Stimulated activated CD4-positive, alpha-beta T cell treated with anti-CD3 and anti-CD28 coated beads, TNF-alpha, amount 100 ng/mL, for 4 hours (primary cell): ENCODE measurements at places on chromosomes 12 and 14.
A peak's percentile ranks its signal among the peaks of the same experiment; 100 is the strongest.

DNA sequence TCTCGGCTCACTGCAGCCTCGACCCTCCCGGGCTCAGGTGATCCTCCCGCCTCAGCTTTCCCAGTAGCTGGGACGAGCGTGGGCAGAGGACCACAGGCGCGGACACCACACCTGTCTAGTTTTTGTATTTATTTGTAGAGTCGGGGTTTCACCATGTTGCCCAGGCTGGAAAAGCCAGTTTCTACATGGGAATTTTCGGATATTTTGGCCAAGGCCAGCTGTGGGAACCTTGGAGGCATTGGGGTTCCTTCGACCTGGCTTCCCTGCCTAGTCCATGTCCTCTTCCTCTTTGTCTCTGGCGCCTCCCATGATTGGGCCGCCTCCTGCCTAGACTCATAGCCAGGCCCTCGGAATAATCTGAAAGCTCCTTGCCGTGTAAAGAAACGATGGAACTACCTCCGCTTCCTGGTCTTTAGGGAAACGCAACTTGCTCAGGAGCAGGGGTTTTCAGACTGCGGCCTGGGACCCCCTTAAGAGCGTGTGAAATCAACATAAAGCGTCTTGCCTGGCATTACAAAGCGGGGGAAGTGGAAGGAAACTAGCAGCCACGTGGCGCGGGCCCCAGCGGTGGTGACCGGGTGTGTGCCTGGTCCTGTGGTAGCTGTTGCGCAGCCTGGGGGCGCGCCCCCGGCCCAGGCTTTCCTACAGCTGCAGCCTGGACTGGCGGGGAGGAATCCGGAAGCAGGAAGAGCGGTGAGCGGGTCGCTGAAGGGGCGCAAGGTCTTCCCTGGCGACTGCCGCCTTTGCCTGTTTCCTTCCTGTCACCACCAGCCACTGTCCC, 1.4 kb upstream of the HSP90AA1 start:
- peak; percentile 49 for DNase-seq

DNA sequence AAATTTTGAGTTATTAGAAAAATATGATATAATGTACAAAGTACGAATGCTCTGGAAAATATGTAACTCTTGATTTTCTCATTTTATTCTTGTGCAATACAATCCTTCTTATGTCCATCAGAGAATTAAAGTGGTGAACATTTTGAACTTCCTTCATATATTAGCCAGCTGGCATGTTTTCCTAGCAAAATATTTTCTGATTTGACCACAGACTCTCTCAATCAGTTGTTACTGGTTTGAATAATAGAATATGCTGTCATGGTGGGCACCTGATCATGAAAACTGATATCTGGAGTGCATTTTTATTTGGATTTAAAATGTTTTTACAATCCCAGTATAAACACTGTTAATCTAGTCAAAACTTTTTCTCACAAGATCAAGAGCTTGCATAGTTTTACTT, 24.2 kb downstream of the PARPBP start:
- no peak for DNase-seq

DNA sequence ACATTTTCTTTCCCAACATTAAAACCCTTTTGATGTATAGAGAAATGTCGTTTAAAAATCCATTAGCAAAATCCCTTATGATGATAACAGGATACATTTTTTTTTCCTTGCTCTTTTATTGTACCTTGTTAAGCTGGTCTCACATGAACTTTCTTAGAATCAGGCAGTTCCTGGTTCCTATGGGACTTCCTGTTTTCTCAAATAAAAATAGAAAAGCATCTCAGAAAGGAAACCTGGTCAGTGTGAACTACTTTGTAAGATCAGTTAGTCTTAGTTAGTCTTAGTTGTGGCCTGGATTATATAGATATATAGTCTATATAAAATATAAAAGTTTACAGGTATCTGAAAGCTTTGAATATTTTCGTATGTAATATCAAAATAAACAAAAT, 40.3 kb downstream of the LEMD3 start:
- no peak for DNase-seq

- no peak for DNase-seq
Measured at GRCh38 chr12:55132816-55133215, 6.6 kb downstream of the OR9K2 start.

GRCh38 chr12:45938566-45938965, 51.8 kb downstream of the SCAF11 start:
- no peak for DNase-seq

GRCh38 chr14:103561381-103562178, 877 bp downstream of the BAG5 start:
- DNase-seq: no peak

GRCh38 chr12:106290666-106291065, 11.9 kb upstream of the TCP11L2 start:
- no peak for DNase-seq

- no peak for DNase-seq
Measured at GRCh38 chr12:88580051-88580871, at the start of gene KITLG. KITLG (minus strand) TSS chr12:88580471; CDS start chr12:88580278, 193 bp downstream.

DNA sequence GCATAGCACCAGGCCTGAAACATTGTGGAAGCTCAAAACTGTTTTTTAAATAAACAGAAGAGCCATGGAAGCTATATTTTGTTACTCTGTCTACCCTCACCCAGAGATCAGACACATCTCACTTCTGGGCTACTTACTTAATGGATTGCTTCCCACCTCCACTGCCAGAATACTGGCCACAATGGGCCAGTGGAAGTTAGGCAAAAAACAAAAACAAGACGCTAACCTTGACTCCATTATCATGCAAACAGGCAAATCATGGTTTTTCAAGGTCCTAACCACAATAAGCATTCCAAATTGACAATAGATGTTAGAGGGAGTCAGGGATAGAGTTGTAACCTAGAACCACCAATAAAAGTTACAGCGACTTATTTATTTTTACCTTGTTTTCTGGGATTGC, 52.7 kb upstream of the PTCSC3 start:
- no peak for DNase-seq

DNA sequence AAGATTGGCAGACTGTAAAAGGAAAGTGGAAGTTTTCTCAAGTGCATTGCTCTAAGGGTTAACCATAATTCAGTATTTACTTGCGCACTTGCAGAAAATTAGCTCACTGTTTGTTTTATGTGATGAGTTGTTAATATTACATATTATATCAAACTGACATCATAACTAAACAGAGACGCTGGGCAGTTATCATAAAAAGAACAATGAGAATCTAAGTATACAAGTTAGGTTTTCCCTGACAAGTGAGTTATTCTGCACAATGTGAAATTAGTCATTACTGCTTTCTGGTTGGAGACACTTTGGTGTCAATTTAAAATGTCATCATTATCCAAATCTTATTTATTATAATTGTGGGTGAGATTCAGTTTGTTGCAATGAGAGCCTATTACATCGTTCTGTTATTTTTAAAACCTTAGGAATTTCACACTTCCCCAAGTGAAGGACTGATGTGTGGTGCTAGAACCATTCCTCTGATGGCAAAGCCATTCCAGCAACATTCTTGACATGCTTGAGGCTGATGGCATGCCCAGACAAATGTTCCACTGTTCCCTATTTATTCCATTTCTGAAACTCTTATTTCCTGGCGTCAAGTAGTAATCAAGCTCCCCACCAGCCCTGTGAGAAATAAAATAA, 90.1 kb upstream of the FLRT2 start:
- DNase-seq: no peak

DNA sequence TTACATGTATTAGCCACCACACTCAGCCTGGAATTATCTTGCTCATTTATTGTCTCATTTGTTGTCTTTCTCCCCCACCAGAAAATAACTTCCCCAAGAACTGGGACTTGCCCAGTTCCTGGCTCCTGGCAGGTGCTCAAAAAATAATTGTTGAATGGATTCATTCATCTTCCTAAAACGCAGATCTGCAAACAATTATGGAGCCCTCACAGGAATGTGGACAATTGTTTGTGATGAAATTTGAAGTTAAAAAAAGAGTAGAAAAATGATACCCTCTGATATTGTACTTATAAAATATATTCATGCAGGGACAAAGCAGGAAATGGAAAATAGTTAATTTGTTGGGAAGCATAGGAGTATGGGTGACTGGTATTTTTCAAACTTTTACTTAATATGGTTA, 60.7 kb upstream of the MAP1LC3B2 start:
- no peak for DNase-seq

DNA sequence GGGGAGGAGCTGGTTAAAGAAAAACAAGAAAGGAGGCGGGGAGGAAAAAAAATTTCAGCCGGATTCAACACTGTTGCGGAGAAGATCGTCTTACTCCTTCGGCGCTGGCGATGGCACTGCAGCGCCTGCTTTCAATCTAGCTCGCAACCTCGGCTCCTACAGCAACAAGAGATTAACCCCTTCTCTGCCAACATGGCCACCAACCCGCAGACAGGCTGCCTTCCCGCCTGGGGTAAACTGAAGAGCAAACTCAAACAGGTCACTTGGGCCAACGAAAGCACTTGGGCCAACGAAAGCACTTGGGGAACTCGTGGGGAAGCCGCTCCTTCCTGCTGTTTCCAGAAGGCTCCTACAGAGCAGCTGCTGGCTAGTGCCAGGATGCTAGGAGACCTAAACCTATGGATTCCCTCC, 73.7 kb downstream of the CIT start:
- DNase-seq: no peak

DNA sequence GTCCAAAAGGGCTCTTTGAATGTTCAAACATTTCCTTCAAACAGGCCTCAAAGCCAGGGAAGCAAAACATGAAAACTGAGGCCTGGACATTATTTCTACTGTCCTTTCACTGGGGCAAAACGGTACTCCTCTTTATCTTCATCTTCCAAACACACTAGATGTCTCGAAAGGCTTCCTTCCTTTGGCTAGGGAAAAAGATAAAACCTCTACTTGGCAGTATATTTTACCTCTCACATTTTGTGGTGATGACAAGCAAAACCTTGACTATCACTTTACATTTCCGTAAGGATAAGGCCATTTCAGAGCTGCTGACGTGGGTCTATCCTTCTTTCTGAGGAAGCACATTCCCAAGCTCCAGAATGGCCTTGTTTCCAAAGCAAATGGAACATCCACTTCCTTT, 9.9 kb downstream of the STAB2 start:
- no peak for DNase-seq

- no peak for DNase-seq
Measured at GRCh38 chr12:3102771-3103410, 25.7 kb downstream of the TSPAN9 start.

DNA sequence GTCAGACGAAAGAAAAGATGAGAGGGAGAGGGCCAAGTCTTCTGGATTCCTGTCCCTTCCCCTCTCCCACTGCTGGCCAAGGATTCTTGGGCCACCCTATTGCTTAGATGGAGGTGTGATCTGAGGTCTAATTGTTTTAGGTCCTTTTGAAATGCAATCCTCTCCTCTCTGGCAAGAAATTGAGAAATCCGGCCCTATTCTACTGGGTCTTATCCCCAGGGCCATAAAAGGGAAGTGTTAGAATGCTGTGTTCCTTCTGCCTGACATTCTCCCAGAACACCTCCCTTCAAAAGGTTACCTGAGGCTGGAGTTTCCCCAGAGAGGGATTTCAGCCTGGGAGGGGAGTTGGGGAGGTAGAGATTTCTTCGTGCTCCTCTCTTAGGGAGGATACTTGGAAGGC, 4.4 kb downstream of the WNT5B start:
- DNase-seq: no peak

DNA sequence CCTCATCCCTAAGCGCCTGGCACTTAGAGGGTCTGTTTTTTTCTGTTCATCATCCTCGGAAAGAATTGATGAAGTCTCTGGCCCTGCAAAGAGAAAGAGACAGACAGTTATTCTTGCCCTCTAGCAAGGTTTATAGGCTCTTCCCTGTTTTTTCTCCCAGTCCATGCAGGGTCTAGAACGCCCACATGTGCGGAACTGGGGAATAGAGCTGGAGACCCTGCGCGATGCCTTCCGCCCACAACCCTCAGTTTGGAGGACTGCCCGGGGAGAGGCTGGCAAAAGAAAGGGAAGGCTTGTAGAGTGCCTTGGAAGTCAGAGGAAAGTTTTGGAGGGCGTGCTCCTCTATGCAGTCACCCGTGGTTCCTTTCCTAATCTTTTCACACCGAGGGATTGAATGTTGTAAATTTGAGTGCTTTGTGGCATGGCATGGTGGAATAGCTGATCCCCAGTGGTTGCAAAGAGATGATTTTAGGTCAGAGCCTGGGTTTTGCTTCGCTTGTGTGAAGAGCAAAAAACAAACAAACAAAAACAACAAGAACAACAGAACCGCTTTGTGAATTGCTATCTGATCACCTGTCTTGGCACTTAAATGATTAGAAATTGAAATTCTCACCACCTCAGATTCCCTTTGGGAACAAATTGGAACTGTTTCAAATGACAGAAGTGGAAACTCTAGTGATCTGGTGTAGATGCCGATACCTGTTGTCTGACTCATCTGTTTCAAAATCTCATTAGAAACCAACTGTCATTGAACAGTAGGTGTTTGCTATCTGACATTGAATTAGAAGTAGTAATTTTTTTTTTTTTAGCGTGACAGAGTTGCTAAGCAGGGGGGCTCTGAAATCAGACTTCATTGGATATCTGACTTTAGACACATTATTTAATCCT, 947 bp downstream of the GAS2L3 start:
- no peak for DNase-seq

- DNase-seq: no peak
Measured at GRCh38 chr14:24465368-24465767, 22.8 kb upstream of the SDR39U1 start.

DNA sequence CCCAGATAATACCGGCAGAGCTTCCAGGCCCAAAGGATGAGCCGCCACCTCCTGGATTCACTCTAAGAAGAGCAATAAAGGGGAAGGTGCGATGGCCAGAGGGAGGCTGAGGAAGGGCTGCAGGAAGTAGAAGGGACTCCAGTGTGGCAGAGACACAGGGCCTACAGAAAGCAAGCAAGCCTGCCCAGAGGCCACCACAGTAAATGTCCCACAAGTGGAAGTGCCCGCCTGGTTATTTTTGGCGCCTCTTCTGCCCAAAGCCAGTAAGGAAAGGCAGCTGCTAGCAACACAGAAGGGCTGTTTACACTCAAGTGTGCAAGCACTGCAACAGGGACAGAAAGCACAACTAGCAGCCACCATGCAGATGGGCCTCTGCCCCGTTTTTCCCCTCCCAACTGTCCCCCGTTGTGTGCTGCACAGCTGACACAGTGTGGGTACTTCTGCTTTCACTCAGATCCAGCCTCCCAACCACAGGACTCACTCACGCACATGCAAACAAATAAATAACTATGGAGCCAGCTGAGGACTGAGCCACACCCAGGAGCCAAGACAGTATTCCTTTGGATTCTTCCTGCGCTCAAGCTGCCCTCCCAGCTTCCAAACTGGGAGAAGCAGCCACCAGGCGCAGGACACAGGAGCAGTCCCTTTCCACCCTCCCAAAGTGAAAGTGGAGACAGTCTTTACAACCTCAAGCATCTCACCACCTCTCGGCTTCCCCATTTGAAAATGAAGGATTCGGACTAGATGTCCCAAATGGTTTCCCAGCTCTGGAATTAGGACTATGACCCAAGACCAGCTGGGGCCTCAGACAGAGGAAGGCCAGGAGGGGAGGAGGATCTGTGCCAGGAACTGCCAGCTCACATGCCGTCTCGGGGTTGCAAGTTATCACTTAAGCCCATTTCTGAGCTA, 40.0 kb upstream of the PNMA1 start:
- no peak for DNase-seq

GRCh38 chr12:12353276-12353675, 3.2 kb upstream of the MANSC1 start:
- DNase-seq: no peak

- no peak for DNase-seq
Measured at GRCh38 chr12:75341873-75342272, 7.4 kb downstream of the GLIPR1L1 start.

GRCh38 chr12:16417058-16417457, 69.6 kb downstream of the MGST1 start:
- no peak for DNase-seq
